ENCODE measurements at places on chromosomes 5 and 9. TPM values are rescaled to one million over a fixed set of nuclear protein-coding genes. Genes with fewer than 3 reads are reported as not detected.

Gene ENTR1
- 9.2 TPM for polyA plus RNA-seq

Gene DNAJA1
- polyA plus RNA-seq: 116 TPM

Gene INSL4
- not detected for polyA plus RNA-seq

Gene NDOR1
- 10.3 TPM for polyA plus RNA-seq

Gene OR1Q1
- polyA plus RNA-seq: not detected

Gene FAM169A
- polyA plus RNA-seq: 4.7 TPM

Gene NR2F1
- polyA plus RNA-seq: not detected

Gene PLPP7
- 0.24 TPM for polyA plus RNA-seq

Gene ARHGEF28
- not detected for polyA plus RNA-seq

Gene ANKRD20A1
- not detected for polyA plus RNA-seq

Gene PITX1
- not detected for polyA plus RNA-seq

Gene EFCAB9
- polyA plus RNA-seq: not detected

Gene TMC1
- not detected for polyA plus RNA-seq

Gene CCNO
- not detected for polyA plus RNA-seq

Gene IL3
- polyA plus RNA-seq: not detected

Gene SKIC3
- polyA plus RNA-seq: 27.6 TPM

Gene SLC31A2
- 2.7 TPM for polyA plus RNA-seq

Gene FOXD4L3
- polyA plus RNA-seq: not detected

Gene CATSPER3
- 0.45 TPM for polyA plus RNA-seq

Gene KCNN2
- polyA plus RNA-seq: not detected

Gene TMEFF1
- polyA plus RNA-seq: not detected

Gene GADD45G
- polyA plus RNA-seq: 0.51 TPM

Gene BNIP1
- 19.6 TPM for polyA plus RNA-seq

Gene TAF11L10
- polyA plus RNA-seq: not detected

Gene BASP1
- 0.23 TPM for polyA plus RNA-seq

Gene PCDHGB5
- 0.49 TPM for polyA plus RNA-seq

Gene FOXI1
- not detected for polyA plus RNA-seq

Gene WNK2
- not detected for polyA plus RNA-seq

Gene OR13C5
- polyA plus RNA-seq: not detected

Gene PCDHB12
- not detected for polyA plus RNA-seq

Gene FIBCD1
- not detected for polyA plus RNA-seq

Gene EPB41L4A
- polyA plus RNA-seq: 0.59 TPM

Gene SOX30
- polyA plus RNA-seq: 0.17 TPM
